Occipital lobe (tissue), 3 donors: ENCODE measurements at places on chromosomes 16 and 17.

DNA sequence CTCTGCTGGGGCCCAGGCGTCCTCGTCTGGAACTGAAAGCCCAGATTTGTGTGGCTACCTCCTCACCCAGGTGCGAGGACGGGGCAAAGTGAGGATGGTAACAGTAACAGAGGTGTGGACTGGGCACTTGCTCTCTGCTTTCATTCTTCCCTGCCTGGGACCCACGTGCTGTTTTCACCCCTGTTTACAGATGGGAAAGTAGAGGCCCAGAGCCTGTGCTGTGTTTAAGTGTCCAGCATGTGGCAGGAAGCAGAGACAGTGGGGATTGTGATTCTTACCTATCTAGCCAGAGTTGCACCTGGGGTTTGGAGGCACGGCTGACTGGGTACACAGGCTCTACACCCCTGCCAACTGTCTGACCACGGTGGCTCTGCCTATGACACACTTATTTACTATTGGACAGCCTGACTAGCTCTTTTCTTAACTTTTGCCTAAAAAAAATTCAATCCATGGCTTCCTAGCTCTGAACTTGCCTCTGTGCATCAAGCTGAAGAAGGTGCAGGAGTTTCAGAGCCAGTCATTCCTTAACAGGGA lies 155.4 kb downstream of the CLEC16A start:
- DNase-seq, result no peak

GRCh38 chr17:33922971-33923370 lies 332.1 kb upstream of the CCL2 start:
- DNase-seq, result no peak

GRCh38 chr17:47199627-47200324 lies 9.4 kb upstream of the MYL4 start:
- DNase-seq, result no peak

DNA sequence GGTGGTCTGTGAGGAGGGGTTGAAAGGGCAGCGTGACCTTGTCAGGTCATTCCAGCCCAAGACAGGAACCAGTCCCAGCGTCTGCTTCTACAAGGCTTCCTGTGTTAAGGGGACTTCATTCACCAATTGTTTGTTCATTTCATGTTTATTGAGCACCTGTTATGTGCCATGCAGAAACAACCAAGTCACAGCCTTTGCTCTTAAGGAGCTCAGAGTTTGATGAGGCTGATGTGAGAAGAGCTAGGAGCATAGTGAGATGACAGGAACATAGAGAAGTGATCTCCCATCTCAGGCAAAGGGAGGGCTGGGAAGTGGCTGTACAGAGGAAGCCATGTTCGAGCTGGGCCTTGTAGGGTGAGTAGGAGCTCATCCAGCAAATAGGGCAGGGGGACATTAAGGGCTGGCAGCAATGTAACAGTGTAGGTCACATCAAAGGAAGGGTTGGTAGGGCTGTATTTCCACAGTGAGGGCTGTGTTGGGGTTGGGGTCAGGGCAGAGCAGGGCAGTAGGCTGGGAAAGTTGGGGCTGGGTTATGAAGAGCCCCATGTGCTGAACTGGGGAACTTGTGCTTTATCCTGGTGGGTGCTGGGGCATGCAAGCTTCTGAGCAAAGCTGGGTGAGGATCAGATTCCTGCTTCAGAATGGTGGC lies 79.8 kb downstream of the ARHGAP23 start:
- DNase-seq, result no peak

DNA sequence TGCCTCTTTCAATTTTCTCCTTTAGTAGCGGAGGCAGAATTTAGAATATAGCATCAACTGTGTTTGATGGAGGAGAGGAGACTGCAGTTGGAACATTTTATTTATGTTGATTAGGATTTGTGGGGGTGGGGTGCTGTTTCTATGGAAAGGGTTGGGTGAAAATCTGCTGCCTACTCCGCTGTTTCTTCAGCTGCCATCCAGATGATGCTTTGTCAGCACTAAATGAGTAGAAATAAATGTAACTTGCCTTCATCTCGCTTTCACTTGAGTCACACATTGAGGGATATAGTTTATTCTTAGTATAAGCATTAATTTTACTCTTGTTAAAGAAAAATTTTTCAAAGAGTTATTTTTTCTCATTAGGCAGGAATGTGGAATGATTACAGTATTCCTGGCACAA lies 42.1 kb downstream of the ABHD15 start:
- DNase-seq, result no peak

- no peak for DNase-seq
These were observed 2.2 kb downstream of the GSPT1 start for GRCh38 chr16:11913425-11914079.

GRCh38 chr17:57463103-57463885 lies 207.0 kb downstream of the MSI2 start:
- no peak for DNase-seq

DNA sequence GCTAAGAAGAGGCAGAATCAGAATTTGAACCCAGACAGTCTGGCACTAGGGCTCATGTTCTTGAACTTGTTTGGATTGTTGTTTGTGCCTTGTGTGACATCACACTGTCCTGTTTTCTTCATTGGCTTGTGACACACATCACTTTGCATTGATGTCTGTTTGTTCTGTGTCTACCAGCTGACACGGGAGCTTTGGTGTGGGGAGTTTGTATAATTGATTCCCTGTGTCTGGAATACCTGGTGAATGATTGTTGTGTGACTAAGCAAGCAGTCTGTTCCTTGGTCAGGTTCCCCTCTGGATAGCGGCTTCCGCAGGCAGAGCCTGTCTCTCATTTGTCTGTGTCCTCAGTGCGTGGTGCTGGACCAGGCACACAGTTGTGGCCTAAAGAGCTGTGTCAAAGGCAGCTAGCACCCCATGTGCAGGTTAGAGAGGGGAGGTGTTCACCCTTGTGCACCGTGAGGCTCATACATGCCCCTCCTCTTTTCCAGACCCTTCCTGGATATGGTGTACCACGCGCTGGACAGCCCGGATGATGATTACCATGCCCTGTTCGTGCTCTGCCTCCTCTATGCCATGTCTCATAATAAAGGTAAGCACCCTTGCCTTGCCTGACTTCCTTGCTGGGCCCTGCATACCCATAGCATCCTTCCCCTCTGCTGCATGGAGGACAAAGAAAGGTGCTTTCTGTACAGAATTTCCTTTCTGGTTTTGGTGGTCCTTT lies 80.1 kb downstream of the CLEC16A start:
- DNase-seq, result no peak

DNA sequence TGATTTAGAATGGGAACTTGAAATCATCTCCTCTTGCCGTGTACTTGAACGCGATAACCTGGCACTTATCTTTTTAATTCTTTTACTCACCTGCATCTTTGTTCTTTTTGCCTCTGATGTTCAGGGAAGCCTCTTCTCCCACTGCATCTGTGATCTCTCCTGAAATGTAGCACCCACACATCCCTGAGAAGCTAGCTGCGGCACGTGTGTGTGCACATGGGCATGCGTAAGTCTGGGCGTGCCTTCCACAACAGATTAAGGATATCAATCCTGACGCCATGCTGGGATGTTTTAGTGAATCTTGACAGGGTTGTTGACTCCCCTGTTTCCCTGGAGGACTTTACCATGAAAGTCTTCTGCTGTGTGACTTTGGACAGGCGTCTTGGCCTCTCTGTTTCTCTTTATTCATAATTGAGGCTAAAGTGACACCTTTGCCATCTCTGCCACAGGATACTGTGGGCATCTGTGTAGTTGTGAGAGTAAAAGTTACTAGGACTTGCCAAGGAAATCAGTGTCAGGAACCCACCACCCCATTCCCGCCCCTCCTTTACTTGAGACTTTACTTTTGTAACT lies 20.5 kb downstream of the IL4R start:
- DNase-seq, result no peak
